ENCODE measurements at places on chromosomes 3 and 15.

DNA sequence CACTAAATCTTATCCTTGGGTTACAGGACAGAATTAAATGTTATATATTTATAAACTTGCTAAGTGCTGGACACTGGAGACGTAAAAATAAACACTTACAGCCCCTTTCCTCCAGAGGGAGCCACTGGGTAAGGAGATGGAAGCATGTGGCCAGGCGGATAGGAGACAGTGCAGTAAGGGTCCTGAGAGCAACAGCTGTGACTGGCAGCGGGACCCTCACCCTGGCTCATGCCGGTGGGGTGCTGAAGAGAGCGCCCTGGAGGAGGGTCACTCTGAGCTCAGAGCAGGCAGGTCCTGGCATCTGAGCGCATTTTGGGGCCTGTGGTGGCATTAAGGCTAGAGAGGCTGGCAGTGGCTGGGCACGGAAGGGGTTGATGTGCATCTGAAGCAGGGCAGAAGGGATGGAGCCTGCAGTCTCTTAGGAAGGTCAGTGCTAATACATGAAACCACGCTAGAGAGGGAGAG, 16.0 kb downstream of the SEC61A1 start:
- no peak for DNase-seq

DNA sequence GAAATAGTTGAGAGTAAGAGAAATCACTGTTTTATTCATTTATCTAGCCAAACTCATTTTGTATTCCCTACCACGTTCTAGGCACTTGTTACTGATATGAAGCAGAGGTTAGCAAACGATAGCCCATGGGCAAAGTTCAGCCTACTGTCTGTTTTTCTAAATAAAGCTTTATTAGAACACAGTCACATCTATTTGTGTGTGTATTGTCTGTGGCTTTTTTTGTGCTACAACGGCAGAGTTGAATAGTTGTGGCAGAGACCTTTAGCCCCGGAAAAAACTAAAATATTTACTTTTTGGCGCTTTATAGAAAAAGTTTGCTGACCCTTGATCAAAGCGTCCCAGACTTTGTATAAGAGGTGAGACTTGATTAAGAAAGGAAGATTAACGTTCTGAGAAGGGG, 289.1 kb upstream of the CFAP20DC start:
- no peak for DNase-seq

GRCh38 chr3:59677747-59678702, 628.2 kb upstream of the CFAP20DC start:
- DNase-seq, result no peak

DNA sequence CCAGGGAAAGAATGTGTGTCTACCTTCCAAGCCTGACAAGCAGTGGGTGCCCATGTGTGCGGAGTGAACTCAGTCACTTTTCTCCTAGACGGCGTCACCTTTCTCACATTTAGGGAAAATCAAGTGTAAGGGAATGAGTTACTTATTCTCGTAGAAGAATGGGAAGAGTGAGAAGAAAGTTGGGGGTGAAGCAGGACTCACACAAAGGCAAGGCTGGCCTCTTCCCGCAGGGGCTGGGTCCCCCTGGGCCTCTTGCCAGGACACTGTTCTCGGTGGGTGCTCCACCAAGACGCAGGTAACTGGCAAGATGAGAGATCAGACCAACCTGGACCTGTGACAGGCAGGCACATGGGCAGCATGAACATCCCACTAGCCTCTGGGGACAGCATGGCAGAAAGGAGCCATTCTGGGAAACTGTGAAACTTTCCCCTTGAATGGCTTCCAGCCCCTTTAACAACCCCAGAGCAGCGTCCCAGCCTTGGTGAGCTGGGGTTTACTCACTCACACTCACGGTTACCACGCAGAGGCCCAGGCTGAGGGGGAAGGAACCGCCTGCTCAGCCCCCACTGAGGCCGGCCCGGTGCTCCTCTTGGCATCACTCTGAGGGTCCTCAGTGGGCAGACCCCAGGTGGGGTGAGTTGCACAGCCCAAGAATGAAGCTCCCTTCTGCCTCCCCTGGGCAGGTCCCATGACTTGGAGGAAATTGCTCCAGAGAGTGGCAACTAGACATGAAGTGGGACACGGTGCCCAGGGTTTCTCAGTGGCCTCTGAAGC, 15.0 kb upstream of the SRP14 start:
- DNase-seq, result no peak

- DNase-seq, result no peak
These were observed 173.6 kb upstream of the LYSMD4 start for GRCh38 chr15:99906793-99907192.

- no peak for DNase-seq
These were observed 87.1 kb upstream of the SLITRK3 start for GRCh38 chr3:165283328-165283727.

- no peak for DNase-seq
These were observed 28.3 kb upstream of the IGF1R start for GRCh38 chr15:98620020-98620419.

DNA sequence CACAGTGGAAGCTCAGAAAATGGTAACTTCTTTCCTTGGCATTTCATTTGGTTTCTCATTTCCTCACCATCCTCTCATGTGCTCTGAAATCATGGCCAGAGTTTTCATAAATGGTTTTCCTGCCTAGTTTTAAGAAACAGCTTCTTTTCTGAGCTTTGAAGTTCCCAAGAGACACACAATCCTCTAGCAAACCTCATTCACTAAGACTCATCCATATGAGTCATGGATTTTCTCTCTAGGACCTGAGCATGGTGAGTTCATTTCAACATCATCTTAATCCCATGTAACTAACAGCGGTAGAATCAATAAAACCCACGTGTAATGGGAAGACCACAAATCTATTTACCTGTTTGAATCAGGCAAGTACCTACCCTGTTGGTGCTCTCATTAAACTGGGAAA, 274.5 kb upstream of the LRTM1 start:
- DNase-seq, result no peak

DNA sequence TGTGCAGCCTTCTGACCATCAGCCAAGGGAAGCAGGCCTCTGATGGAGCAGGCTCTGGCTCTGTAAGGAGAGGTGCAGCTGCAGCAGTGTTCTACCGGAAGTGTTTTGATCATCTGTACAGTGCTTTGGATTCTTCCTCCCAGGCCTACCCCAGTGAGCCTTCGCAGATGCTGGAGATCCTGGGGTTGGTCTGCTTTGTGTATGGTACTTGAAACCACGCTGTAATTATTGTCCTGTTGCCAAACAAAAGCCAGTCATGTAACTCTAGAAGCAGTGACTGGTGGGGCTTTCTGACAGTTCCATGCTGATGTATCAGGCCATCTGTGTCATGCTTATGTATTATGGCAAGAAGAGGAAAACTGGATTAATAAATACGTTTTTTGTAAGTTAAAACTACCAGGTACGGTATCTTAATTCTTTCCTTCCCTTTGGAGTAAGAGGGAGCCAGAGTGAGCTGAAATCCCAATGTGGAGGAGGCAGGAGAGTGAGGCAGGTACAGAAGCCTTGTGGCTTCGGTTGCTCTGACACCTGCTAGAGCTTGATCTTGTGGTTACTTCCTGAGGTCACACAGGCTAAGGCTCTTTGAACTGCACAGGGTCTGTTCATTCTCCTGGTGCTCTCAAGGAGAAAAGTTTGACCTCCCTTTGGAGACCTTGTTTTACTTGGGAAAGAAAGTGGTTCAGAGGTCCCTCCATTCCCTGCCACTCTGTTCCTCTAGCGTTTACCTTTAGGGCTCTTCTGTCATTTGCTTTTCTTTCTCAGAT, 3.7 kb downstream of the TMEM42 start:
- DNase-seq, result no peak

DNA sequence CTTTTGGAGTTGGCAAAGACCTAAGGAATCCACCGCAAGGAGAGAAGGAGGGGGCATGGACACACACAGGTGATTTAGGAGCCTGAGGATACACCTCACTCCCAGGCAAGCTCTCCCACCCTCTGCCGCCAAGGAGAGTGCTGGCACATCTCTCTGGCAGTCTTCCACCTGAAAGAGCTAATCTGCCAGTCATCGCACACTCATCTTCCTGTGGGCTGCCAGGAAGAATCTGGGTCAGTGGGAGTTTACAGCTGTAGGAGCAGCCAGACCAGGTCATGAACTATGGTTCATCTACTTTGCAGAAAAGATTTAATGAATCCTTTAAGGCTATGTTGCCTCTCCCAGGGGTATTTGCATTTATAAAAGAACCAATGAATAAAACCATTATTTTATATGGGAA, 170.6 kb upstream of the TSC22D2 start:
- DNase-seq, result no peak

Measured in stimulated activated CD4-positive, alpha-beta T cell treated with anti-CD3 and anti-CD28 coated beads, TNF-alpha, amount 100 ng/mL, for 24 hours (primary cell).